Activated CD4-positive, alpha-beta T cell treated with anti-CD3 and anti-CD28 coated beads, Interleukin-2, Interleukin-4, amounts not matched to agents 100 ng/mL and 50 ng/mL, durations not matched to agents 16 hours and 8 hours (primary cell): ENCODE measurements at places on chromosomes 3 and 15.

GRCh38 chr15:99963976-99964375 is 230.7 kb upstream of the LYSMD4 start:
- DNase-seq = no peak

GRCh38 chr3:185313693-185314246 is 49.2 kb upstream of the MAP3K13 start:
- no peak for DNase-seq

DNA sequence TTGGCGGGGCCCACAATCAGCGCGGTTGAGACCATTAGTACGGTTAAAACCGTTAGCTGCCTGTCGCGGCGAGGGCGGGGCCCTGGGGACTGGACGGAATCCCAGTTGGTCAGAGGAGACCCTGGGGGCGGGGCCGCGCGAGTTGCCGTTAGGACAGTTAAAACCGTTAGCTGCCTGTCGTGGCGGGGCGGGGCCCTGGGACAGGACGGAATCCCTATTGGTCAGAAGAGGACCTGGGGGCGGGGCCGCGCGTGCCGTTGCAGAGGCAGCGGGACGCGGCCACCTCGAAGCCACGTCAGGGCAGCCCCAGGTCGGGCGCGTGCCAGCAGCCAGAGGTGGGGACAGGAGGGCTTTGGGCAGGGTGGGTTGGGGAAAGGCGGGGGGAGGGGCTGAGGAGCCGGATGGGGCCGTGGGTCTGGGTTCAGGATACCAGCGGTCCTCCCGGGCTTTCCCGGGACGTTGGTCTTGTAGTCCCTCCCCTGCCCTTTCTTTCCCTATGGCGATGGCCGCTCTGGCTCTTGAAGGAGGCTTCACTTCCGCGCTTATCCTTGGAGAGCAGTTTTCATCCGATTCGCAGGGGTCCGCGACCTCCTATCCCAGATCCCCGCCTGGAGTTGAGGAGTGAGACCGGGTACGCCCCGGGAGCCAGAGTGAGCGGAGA is 28.0 kb downstream of the KLHDC8B start:
- DNase-seq = no peak

GRCh38 chr3:156843071-156843808 is 17.1 kb downstream of the LEKR1 start:
- no peak for DNase-seq

GRCh38 chr15:98953968-98954367 is 53.6 kb downstream of the PGPEP1L start:
- no peak for DNase-seq

DNA sequence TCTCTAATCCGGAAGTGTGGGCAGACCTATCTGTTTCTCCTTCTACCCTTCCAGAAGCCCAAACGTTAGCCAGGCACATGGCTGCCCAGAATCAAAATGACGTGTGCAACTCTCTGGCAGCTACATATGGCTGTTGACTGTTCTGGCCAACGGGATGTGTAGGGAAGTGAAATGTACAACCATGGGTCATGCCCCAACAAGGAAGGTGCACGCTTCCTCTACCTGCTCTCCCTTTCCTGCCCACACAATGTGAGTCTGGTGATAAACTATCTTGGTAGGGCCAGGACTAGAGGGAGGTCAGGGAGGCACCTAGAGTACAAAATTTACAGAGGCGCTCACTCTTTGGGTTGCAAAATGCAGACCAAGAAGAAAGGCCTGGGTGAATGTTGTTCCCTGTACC is 495.9 kb upstream of the PROK2 start:
- DNase-seq = no peak

DNA sequence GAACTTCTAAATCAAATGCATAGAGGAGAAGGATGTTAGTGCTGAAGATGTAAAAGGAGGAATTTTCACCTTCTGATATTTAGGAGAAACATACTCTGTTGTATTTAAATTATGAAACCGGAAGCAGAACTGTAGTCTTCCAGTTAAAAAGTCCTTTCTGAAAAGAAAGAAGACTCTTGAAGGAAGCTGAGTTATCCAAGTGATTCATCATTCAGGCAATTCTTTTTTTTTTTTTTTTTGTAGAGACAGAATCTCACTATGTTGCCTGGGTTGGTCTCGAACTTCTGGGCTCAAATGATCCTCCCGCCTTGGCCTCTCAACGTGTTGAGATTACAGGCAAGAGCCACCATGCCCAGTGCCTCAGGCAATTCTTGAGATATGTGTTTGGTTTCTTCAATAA is 424.8 kb upstream of the TPM1 start:
- DNase-seq = no peak

DNA sequence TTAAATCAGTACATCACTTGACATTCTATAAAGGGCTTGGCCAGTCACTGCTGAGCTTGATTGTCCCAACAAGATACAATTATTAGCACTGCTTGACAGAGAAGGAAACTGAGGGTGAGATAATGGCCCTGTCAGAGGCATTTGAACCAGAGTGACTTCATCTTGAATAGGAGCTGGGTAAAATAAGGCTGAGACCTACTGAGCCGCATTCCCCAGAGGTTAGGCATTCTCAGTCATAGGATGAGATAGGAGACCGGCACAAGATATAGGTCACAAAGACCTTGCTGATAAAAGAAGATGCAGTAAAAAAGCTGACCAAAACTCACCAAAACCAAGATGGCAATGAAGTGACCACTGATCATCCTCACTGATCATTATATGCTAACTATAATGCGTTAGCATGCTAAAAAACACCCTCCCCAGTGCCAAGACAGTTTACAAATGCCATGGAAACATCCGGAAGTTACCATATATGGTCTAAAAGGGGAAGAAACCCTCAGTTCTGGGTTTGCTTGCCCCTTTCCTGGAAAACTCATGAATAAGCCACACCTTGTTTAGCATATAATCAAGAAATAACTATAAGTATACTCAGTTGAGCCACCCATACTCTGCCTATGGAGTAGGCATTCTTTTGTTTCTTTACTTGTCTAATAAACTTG is 239.1 kb upstream of the SETMAR start:
- DNase-seq = no peak

- DNase-seq = peak; percentile 54
Observed at GRCh38 chr3:153628591-153628990, 466.6 kb downstream of the RAP2B start.

- no peak for DNase-seq
Observed at GRCh38 chr15:84671211-84671610, 13.2 kb upstream of the NMB start.

DNA sequence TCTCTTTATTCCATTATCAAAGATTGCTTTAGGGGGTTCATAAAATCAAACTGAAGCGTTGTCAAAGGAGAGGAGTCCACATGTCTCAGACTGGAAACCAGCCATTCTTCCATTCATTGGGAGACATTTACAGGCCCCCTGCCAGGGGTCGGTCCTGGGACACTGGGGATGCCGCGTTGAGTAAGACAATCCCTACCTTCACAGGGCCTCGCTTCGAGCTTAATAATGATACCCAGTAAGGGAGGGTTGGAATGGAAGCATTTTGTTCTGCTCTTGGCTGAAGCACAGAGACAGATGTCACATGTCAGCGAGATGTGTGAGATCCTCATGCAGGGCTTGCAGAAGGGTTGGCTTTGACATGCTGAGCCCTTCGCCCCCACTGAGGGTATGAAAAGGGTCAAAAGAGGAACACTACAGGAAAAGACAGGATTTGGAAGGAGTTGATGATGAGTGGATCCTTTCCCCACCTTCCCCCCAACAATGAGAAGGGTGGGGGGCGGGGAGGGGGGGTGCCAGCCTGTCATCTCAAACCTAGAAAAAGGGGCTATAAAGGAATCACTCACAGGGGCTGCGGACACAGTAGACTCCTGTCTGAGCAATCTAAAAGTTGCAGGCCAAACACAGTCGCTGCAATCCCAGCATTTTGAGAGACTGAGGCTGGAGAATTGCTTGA is 25.6 kb upstream of the ARL8B start:
- DNase-seq = no peak

DNA sequence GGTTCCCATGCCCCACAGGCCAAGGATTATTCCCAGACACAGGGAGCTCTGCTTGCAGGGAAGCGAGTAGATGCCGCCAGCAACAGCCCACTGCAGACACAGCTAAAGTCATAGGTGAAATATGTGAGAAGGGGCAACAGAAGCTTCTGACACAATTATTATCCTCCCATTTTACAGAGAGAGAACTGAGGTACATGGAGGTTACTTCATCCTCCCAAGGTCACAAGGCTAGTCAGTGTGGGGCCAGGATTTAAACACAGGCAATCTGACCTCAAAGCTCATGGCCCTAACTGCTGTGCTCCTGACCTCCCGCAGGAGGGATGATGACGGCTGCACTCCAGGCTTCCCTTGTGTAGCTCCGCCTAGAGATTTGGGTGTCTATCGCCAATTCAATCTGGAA is 15.7 kb upstream of the FSIP1 start:
- no peak for DNase-seq

- DNase-seq = no peak
Observed at GRCh38 chr3:69823743-69824142, 84.5 kb downstream of the MITF start.

GRCh38 chr3:51673181-51673801 is 2.2 kb downstream of the TEX264 start:
- DNase-seq = no peak

GRCh38 chr3:72384602-72385001 is 463.6 kb downstream of the SHQ1 start:
- DNase-seq = no peak

DNA sequence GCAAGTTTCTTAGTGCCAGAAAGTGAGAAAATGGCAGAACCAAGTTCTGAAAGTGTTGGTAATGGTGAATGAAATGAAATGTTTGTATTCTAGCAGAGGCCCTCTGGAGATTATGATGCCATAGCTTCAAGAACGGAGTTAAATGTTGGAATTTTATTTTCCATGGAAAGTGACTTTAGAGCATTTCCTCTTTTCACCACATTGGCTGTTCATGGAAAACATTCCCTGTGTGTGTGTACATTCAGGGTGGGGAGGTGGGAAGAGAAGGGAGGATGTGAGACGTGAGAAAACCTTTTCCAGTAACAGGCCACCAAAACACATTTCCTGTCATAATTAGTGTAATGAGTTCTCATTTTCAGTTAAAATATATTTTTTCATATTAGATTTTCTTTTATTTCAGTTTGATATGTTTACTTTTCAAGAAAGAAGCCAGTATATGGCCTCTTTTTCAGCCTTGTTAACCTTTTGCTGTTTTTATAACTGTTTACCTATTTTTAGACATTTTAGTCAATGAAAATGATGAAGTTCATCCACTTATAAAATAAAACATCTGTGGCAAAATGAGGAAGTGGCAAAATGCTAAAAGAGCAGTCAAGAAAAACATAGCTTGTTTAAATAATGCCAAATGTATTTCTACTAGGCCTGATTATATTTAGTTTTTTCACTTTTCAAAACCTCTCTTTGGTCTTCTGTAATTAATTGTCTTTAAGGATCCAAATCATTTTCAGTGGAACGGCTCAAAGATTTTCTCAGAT is 21.6 kb downstream of the SAMMSON start:
- DNase-seq = no peak

DNA sequence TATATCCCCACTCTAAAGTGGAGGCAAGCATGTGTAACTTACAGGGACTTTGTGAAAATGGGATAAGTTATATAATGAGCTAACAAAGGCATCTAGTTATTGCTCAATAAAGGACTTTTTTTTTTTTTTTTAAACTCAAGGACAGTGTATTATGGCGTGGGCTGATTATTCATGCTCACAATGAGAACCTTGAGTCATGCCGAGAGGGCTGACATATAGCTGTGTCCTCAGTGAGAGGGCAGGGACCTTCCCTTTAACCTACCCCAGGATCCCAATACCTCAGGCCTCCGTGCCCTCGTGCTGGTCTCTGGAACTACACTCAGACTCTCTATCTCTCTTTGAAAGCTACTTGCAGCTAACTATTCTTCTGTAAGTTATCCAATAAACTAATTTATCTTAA is 319.9 kb upstream of the ICE2 start:
- peak; percentile 71 for DNase-seq

- no peak for DNase-seq
Observed at GRCh38 chr3:141335531-141336061, 32.7 kb upstream of the ZBTB38 start.

GRCh38 chr3:178709051-178709450 is 172.8 kb downstream of the KCNMB2 start:
- no peak for DNase-seq

DNA sequence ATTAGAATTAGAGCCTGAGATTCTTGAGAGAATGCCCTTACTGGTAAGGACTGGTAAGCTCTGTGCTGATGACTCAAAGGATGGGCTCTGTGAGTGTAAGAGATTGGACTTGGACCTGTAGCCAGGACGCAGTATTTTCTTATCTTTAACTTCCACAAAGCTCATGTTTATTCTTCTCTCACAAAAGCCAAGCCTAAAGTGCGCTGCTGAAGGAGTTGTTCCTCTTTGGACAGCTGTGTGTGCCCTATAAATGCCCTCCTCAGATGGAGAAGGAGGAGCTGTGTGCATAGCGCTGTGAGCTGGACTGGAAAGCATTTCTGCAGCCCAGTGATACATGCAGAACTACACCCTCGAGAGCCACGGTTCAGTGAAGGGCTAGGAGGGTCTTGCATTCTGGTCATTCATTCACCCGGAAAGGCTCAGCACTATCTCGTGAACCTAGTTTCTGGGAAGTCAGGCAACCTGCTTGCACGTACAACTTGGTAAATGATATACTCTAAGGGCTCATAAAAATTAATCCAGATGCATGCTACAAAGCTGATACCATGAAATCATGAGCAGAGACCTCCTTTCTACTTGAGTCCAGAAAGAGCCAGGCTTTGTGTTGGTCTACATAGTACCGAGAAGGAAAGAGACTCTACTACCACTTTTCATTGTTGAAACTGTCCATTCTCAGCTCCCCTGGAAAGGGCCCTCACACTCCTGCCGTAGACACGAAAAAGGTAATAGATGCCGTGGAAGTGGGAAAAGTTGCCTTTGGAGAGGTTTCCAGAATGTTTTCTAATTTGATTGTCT is 103.0 kb upstream of the TBL1XR1 start:
- no peak for DNase-seq

- no peak for DNase-seq
Observed at GRCh38 chr3:95399585-95399984, 1336.7 kb downstream of the NSUN3 start.

GRCh38 chr15:70047386-70048197 is 50.1 kb downstream of the TLE3 start:
- no peak for DNase-seq

- DNase-seq = no peak
Observed at GRCh38 chr3:195761567-195762248, 40.9 kb downstream of the MUC20 start.

- no peak for DNase-seq
Observed at GRCh38 chr3:196232154-196232881, 16.0 kb downstream of the SLC51A start.

GRCh38 chr15:58058729-58059128 is 6.8 kb downstream of the ALDH1A2 start:
- DNase-seq = no peak

DNA sequence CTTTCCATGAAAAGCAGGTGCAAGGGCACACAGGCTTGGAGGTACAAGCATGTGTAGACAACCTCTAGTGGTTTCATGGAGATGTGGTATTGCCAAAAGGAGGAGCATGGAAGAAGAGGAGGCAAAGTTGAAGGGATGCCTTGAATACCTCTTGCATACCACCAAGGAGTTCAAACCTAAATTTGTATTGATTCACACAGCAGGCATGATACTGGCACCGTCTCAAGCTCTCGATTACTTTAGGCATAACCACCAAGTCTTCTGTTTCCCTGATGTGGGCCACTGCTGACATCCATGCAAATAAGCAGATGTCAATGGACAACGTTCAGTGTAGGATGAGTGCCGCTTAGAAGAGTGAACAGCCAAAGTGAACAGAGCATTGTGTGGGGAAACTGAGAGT is 87.1 kb downstream of the SCN11A start:
- DNase-seq = no peak

GRCh38 chr15:66085128-66085527 is 168.4 kb downstream of the MEGF11 start:
- peak; percentile 34 for DNase-seq

GRCh38 chr3:148729476-148730055 is 31.9 kb downstream of the AGTR1 start:
- no peak for DNase-seq
